ENCODE measurements at places on chromosomes 12 and 14.

DNA sequence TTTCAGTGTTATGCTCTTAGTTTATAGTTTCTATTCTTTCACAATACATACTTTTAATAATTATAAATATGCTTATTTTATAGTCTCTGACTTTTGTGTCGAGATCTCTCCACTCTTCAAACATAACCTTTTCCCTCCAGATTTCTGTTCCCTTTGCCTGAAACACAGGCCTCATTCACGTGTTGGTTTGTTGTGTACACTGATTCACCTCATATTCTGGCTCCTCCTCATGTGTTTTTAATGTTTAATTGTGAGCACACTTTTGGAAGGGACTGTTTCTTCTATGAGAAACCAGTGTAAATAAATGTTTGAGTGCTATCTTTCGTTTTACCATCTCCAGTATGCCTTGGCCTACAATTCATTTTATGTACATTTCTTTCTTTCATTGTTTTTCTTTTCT lies 20.1 kb downstream of the LIN7A start:
- no peak for DNase-seq

GRCh38 chr14:34794941-34795340 lies 80.2 kb downstream of the BAZ1A start:
- DNase-seq, result no peak

GRCh38 chr14:66249544-66249943 lies 236.6 kb upstream of the CCDC196 start:
- no peak for DNase-seq

DNA sequence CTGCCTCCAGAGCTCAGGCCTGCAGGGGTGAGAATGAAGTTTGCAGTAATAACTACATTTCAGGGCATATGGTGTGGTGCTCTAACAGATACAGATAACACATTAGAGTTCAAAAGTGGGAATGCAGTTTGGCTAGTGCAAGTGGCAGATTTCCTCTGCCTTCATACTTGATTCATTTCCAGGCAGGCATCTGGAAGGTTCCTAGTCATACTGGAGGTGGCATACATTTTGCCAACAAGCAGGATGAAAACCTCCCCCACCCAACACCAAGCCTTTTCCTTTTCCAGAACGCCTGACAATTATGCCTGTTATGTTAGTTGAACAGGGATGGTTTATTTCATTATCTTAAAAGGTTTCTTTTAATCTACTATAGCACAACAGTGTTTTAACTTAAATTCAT lies 24.3 kb downstream of the VTI1B start:
- DNase-seq, result no peak

DNA sequence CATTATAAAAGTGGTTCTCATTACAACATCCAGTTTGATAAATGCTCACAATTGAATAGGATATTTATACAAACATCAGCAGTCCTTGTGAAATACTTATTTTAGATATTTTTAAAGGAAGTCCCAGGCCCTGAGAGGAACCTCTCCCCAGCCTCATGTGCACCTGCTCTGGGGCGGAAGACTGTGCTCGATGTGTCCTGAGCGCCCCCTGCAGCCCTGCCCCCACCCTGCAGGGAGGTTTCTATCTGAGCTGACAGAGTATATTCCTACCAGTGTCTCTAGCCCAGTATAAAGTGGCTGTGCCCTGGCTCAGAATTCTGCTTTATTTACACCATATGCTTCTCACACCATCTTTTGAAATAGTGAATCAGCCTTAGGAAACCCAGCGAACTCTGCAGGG lies 1349.1 kb downstream of the TMEM121 start:
- DNase-seq, result peak; percentile 31

- peak; percentile 69 for DNase-seq
Observed at GRCh38 chr14:51860164-51860824, at the start of gene GNG2. Gene GNG2, plus strand, starts transcription at chr14:51860612. Its CDS starts 90,067 bp downstream, at chr14:51950679.

GRCh38 chr12:106861984-106862916 lies 87.8 kb downstream of the RIC8B start:
- no peak for DNase-seq

DNA sequence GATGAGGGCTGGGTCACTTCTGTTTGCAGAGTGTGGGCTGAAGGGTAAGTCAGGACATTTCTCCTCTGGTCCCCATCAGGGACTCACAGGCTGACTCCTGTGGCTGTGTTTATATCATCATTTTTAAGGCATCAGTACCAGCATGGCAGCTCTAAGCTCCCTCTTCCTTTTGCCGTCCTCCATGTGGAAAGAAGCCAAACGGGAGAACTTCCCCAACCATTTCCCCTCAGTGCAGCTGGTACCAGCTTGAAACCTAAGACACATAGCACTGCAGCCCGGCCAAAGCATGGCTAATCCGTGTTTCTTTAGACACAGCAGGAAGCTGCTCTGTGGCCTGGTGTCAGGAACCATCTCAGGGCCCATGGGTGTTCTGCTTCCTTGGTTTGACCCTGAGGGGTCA lies 31.9 kb upstream of the ATP2A2 start:
- no peak for DNase-seq

- DNase-seq, result no peak
Observed at GRCh38 chr14:42683707-42684106, 1077.0 kb downstream of the LRFN5 start.

GRCh38 chr12:13390381-13390861 lies 193.9 kb downstream of the EMP1 start:
- DNase-seq, result no peak
